ENCODE measurements at places on chromosomes 3 and 15.

DNA sequence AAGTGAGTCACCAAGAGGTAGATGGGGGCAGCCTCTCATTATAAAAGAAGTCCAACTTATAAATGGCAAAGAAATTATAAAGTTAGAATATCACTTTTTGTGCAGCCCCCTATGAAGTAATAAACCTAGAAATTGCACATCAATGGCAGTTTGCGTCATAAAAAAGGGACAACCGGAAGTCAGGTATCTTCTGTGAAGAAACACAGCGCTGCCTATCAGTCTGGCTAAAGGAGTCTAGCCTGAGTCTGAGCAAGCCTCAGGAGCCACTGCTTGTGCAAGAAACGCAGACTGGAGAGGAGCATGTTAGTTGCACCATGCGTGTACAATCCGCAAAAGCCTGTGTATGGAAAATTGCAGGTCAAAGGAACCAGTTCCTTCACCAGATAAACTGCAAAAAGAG is 178.4 kb downstream of the ARRDC4 start:
- no peak for DNase-seq

- DNase-seq: no peak
Measured at GRCh38 chr15:74523982-74524381, 17.0 kb upstream of the ARID3B start.

GRCh38 chr3:132417695-132418411 is 551 bp downstream of the DNAJC13 start:
- DNase-seq: peak; percentile 10

DNA sequence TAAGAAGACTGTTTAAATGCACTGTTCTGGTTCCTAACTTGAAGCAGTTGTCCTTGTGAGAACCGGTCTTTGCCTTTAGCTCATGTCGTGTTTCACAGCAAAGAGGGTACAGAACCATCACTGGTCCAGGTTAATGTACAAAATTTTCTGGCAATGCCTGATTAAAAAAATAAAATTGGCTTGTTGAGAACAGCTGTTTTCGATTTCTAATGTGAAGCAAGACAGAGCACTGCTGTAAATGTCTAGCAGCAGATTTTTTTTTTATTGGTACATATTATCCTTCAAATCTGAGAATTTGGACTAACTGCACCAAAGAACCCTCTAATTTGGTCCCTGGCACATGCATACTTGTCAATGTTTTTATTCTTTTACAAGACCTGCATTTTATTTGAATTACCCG is 103.3 kb downstream of the STT3B start:
- no peak for DNase-seq

GRCh38 chr3:126111566-126112475 is 27.9 kb upstream of the SLC41A3 start:
- DNase-seq: no peak

DNA sequence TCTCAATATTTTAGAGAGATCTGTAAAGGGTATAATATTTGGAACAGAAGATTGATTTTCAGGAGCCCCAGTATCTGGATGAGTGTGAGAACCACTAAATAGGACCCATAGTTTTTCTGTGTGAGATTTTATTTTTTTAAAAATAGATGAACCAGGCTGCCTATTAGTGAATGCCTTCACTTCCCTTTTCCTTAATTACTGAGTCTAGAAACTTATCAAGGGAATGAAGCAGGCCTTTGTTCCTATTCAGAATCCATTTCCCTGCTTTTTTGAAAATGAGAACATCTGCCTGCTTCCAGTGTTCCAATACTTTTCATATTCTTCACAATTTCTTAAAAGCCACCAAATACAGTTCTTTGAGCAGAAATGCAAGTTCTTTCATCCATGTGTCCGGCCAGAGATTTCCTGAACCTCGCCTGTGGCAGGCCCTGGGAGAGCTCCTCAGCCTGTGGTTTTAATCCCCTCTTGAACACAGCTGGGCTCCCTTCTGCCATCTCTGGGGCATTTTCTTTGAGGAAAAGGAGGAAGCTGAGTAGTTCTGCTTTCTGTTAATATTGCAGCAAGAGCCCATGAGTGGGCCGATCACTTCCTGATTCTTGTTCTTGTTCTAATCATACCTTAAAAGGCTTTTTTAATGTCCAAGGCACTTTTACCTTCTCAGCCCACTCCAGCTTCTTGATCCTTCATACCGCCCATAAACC is 4.7 kb downstream of the EHD4 start:
- DNase-seq: no peak

GRCh38 chr15:87394676-87395075 is 861.9 kb downstream of the NTRK3 start:
- no peak for DNase-seq

DNA sequence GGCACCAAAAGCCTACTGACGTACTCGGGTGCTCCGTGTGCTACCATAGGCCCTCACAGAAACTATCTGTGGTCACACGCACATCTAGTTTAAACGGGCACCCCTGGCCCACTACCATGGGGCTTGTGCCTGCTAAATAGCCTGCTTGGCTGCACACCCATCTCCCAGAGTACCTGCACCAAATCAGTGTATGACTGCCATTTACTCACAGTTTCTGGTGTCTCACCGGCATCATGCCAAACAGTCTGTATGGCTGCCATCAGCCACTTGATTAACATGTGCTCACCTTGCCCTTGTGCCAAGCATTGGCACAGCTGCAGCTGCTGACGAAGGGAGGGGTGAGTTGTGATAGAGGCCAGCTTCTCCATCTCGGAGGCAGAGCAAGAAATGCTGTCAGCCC is 232.7 kb downstream of the IGSF11 start:
- DNase-seq: no peak

DNA sequence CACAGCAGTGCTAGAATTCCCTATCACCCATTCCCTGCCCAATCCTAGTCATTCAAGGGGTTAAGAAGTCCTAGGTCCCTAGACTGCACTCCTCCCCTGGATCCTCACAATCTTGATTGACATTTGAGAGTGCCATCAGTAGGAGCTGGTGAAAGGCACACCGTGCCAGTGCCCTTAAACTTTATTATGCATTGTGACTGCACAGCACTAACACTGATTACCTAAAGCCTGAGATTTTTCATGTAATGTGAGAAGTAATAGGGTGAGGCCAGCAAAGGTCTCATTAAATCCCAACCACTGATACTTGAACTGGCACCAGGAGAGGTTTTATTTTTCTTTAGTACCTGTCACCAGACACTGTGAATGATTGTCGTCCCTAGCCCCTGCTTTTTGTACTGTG is 16.3 kb downstream of the GXYLT2 start:
- DNase-seq: no peak

- no peak for DNase-seq
Measured at GRCh38 chr3:193732827-193733226, 139.8 kb downstream of the OPA1 start.

DNA sequence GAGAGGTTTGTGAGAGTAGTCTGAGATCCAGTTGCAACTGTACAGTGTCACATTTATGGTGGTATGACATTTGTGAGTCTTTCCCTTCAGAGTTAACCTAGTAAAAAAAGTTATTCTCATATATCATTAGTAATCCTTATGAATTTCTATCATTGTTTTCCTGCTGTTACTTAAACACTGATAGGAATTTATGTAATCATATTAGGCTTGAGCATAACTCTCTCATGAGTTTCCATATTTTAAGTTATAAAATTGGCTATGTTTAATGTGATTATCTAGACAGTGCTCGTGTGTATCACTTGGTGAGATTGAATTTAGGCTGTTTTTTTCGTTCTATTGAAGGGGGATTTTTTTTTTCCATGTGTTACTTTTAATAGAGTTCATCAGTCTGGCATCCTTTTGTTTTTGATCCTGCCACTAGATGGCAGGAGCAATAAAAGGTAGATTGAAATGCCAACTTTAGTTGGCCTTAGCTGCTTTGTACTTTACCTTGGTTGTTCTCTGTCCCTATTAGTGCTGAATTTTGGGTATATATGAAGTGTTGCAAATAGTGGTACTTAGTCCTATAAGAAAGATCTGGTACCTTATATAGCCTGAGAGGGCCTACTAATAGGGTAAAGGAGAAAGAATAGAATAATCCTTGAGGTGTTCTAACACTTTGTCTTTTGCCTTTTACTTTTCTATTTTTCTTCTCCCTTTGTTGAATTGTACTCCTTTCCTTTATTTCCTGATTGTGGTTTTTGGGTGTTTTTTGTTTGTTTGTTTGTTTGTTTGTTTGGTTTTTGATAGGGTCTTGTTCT is 17.9 kb downstream of the STT3B start:
- DNase-seq: no peak

DNA sequence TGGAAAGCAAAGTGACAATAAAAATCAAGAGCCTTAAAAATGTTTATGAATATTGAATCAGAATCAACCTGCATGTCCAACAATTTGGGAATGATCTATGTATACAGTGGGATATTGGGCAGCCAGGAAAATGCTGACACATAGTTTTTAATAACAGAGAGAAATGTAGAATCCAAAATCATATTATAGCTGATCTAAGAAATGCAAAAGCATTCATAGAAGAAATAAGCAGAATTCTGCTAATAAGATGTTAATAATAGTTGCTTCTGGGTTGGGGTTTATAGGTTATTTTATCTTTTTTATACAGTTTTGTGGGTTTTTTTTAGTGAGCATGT is 15.1 kb downstream of the KIF9 start:
- DNase-seq: no peak

GRCh38 chr15:50120729-50121128 is 1.7 kb upstream of the ATP8B4 start:
- DNase-seq: no peak

DNA sequence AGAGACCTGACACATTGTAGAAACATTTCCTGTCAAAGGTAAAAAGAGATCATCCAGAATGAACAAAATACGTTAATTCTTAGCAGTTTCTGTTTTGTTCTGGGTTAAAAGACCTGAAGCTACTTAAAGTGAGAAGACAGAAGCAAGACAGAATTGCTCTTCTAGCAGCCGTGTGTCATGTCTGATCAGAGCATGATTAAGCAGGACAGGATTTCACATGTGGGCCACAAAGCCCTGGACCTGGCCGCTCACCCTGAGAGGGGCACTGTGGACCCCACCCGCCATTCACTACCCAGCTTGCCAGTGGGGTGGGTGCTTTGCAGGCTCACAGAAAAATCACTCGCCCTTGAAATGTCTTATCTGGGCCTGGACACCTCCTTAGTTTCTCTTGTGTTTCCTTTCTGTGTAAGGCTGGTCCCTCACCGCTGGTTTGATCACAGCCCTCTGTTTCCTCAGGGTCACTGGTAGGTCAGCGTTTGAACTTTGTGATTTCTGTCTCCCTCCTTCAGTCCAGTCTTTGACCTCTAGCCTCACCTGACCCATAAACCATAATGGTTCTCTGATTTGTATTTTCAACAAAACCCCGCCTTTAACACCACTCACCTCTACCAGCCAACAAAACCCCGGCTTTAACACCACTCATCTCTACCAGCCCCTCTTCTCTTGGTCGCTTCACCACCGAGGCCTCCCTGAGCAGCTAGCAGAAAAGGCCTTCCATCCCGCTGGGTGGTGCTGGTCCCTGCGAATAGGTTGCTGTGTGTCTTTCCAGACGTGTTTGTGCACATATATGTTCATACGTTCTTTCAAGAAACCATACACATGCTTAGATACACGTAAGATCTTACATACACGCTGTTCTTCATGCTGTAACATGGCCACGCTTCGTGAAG is 185.0 kb downstream of the OR4M2 start:
- DNase-seq: peak; percentile 27

GRCh38 chr3:129794311-129795185 is 99.0 kb downstream of the TMCC1 start:
- DNase-seq: no peak

DNA sequence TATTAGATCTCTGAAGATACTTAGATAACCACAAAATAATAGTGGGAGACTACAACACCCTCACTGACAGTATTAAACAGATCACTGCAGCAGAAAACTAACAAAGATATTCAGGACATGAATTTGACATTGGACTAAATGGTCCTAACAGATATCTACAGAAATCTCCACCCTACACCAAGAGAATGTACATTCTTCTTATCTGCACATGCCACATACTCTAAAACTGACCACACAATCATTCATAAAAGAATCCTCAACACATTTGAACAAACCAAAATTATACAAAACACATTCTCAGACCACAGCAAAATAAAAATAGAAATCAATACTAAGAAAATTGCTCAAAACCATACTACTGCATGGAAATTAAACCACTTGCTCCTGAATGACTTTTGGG is 116.3 kb downstream of the DTWD1 start:
- no peak for DNase-seq

- no peak for DNase-seq
Measured at GRCh38 chr3:154164387-154164786, 43.2 kb downstream of the ARHGEF26 start.

- DNase-seq: no peak
Measured at GRCh38 chr15:93420050-93420452, 331.0 kb upstream of the RGMA start.

DNA sequence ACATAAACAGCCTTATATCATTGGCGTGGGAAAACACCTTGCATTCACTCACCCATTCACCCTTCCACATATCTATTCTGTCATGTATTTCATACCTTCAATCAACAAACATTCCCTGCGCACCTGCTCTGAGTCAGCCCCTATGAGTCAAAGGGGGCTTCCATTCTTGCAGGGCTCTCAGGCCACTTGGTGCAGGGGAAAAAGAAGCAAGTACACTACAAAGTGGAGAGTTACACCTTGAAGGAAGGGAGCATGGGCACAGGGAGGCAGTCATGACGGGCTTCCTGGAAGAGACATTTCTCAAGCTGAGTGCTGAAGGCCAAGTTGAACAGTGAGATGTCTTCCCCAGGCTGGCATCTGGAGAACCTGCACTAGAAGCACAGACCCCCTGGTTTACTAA is 4.6 kb upstream of the AMOTL2 start:
- DNase-seq: no peak

DNA sequence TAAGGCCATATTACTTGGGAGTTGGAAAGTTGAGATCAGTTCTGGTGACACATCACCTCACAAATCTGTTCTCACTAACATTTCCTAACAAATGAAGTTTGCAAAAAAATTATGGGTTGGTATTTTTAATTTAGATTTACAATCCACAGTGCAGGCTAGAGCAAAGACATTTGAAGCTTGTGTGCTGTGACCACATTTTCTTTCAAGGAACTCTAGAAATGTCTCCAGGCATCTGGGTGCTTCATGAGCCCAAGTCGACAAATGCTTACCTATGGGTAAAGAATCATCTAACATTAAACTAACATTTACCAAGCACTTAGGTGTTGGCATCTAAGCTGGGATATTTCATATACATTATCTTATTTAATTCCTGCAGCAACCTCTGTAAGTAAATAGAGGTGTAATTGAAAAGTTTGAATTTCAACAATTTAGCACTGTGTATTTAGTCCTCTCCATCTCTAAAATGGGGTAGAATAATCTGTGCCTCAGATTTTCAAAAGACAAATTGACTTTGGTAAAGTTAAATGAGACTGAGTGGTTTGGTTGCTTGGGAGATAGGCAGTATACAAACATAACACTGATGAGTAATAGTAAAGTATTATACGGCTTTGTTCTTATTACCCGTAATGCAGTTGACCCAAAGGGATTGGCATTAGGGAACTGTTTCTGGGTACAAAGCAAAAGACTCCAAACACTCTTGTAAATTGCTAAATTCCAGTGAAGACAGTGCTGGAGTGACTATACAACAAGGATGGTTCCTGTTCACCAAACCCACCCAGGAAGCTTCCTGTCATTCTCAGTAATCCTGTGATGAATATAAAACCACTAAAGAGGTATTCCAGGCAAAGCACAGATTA is 162.5 kb downstream of the TPRG1 start:
- DNase-seq: no peak
